NCI-H1694 treated with DMSO at 0.1 percent for 48 hours (cell line): ENCODE measurements at places on chromosomes 16 and 17.

GRCh38 chr16:48833461-48833860 is 223.5 kb upstream of the N4BP1 start:
- no peak for DNase-seq

- DNase-seq = no peak
These were observed 6.5 kb upstream of the HBM start for GRCh38 chr16:159136-159849.

DNA sequence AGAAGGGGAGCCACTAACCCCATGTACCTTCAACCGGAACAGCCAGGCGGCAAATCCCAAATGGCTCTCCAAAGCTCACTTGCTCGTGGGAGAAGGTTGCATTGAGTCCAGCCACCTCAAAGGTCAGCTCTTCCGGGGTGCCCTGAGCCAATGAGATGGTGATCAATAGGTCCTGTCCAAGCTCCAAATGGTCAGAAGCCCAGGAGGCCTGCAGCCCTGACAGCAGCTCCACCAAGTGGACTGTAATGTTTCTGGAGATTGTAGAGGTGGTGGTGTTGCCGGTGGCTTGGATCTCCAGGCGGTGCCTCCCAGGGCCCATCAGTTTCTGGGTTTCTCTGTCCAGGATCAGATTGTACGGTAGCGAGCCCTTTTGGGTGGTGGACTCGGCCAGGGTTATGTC is 39.9 kb upstream of the BCO1 start:
- no peak for DNase-seq

- no peak for DNase-seq
These were observed 39.5 kb upstream of the ATP2A3 start for GRCh38 chr17:4003501-4004421.

GRCh38 chr16:4803898-4804762 is 1.7 kb upstream of the ROGDI start:
- DNase-seq = no peak

DNA sequence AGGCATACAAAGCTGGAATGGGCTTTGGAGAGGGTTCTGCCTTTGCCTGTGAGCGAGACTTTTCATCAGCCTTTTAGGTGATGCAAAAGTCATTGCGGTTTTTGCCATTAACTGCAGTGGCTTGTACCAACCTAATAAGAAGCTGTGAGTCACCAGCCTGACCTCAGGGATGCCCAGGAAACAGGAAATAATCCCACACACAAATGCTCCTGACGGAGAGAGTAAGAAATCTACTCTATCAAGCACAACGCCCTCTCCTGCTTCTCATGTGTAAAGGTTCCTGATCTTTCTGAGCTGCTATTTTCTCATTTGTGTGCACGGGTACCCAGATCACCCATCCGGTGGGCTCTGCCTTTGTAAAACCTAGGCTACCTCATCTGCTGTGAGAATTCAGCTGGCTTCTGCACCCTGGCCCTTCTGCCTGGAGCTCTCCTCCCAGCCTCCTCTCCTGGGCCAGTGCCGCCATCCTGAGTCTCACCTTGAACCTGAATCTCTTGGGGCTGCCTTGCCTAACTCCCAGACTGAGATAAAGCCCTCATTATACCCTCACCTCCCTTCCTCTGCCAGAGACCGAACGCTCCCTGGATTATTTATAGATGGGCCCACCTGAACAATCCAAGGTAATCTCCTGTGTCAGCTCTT is 299.7 kb downstream of the C16orf95 start:
- DNase-seq = no peak

DNA sequence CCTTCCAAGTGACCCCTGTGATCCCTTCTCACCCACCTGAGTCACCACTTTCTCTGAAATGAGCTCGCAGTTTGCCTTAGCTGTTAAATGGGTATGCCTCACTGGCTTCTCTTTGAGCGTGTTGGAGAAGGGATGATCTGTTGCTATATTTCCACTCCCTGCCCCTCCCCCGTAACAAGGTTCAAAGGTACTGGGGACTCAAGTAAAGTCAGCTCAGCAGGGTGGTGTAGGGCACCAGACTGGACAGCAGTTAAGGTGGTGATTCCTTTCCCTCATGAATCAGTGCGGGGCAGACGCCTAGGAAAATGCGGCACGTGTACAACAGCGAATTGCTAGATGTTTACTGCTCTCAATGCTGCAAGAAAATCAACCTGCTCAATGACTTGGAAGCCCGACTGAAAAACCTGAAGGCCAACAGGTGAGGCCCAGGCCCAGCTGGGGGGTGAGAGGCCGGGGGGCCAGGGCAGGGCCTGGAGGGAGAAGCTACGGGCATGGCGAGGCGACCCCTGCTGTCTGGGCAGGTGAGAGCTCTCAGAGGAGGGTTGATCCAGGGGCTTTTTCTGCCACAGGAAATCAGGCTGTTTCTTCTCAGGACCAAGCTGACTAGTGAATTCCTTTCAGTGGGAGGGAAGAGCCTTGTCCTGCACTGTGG is 130.3 kb downstream of the RAB11FIP4 start:
- DNase-seq = no peak

DNA sequence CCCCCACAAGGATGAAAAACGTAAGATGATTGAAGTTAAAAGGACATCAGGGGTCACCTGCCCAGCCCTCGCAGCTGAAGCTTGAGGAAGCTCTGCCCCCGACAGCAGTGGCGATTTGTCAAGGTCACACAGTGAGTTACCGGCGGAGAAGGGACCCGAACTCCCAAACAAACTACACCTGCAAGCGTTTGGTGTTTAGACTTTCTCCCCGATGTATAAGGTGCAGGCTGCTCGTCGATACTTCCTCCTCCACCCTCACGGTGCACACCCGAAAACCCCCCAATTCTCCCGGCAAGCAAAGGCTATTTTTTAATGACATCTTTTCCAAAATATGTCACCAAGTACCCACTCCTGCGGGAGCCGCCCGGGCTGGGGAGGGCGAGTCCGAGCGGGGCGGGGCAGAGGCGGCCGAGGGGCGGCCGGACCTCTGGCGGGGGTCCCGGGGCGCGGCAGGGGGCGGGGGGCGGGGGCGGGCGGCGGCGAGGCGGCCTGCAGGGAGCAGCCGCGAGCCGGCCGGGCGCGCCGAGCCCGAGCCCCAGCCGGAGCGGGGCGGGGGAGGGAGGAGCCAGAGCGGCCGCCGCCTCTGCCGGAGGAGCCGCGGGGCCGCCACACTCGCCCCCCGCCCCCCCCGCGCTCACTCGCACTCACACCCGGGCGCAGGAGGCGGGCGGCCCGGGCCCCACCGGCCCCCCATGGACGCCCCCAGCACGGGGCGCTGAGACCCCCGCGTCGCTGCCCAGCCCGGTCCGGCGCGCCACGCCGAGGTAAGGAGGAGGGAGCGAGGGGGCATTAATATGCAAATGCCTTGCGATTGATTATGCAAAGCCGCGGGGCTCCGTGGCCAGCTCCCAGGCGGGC is at the start of gene THRA:
THRA (plus strand) TSS at position 637 of the 858 bp plus-strand sequence. CDS start 11,524 bp downstream, outside the sequence.
- peak; percentile 32 for DNase-seq

DNA sequence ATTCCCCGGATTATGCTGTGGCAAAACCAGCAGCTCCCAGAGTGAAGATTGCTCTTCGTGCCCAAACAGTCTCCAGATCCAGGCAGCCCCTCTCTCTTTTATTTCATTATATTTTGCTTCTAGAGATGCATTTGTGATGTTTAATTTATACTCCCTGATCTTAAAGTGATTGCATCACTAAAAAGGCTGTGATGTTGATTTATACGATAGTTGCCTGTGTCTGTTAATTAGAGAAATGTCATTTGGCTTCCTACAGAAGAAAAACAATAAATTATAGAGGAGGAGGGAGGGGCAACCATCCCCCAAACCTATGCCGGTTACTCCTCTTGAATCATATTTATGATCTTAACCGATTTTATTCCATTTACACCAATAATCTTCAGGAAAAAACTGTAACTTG is 615.3 kb downstream of the TOX3 start:
- DNase-seq = no peak

GRCh38 chr17:78442648-78443218 is 64.3 kb downstream of the PGS1 start:
- no peak for DNase-seq

GRCh38 chr16:23452221-23452571 is 793 bp downstream of the COG7 start:
- DNase-seq = no peak

- no peak for DNase-seq
These were observed 56.7 kb downstream of the METRNL start for GRCh38 chr17:83136156-83136555.

DNA sequence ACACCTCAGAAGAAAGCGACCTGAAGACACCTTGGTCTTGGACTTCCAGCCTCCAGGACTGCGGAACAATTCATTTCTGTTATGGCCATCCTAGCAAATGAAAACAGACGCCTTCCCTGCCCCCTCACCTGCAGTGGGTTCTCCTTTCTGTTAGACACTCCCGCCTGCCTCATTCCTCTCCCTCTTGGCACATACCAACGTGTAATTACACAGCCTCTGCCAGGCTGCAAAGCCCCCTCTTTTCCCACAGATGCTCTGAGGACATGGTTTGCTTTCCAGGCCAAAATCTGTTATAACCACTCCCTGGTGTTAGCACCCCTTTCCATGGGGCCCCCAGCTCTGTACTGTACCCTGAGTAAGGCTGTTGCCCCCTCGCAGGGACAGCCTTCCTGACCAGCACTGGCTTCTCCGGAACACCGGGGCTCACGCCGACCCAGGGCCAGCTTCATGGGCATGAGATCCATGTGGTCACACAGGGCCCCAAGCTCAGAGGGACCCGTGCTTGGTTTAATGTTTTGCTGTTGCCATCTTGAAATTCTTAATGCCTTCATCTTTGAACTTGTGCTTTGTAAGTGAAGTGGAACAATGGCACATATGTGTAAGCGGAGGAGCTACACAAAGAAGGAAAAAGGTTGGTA is 64.1 kb downstream of the SDK2 start:
- DNase-seq = peak; percentile 17
